A673 (cell line): ENCODE measurements at places on chromosomes 6 and 20. TPM values are rescaled to one million over a fixed set of nuclear protein-coding genes. Genes with fewer than 3 reads are reported as not detected.
A peak's percentile ranks its signal among the peaks of the same experiment; 100 is the strongest.

DNA sequence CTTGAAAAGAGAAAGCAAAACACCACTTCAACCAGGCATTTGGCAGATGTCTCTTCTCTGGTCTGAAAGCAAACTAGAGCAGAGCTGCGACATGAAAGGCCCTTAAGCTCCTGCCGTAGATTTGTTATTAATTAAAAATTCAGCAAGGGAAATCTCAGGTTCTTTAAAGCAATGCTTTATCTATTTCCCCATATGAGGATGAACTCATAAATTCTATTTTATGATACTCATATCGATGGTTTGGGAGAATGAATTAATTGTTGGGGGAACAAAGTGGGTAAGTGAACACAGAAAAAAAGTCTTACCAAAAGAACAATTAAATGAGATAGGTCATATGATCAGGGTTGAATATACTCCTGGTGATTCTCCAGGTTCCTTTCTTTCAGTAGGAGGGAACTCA is 464.7 kb upstream of the SLC35B3 start:
- no peak for DNase-seq

- DNase-seq: no peak
Observed at GRCh38 chr6:92784235-92784634, 635.1 kb downstream of the EPHA7 start.

DNA sequence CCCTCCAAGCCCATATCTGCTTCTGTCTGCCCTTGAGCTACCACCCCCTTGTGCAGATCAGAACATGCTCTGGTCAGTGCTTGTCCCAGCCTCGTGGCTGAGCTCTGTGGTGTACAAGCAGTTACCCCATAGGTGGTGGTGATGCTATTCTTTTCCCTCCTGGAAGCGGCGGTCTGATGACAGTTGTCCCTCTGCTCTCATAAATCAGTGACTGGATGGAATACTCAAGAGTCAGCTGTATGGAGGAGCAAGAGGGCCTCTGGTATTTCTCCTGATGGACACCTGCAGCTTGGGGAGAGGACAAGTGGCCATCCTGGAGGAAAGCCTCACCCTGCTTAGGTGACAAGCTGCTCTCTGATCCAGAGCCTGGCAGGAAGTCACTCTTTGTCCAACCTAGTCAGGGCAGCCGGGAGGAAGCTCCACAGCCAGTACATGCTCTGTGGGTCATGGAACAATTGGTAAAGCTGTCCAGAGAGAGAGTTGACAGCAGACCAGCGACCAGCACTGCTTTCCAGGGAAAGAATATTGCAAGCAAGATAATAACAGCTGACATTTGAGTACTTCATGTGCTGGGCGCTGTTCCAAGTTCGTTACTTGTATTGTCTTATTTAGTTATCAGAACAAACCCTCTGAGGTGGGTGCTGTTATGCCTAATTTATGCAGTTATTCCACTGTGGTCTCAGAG is 47.1 kb downstream of the SCAND1 start:
- DNase-seq: no peak

DNA sequence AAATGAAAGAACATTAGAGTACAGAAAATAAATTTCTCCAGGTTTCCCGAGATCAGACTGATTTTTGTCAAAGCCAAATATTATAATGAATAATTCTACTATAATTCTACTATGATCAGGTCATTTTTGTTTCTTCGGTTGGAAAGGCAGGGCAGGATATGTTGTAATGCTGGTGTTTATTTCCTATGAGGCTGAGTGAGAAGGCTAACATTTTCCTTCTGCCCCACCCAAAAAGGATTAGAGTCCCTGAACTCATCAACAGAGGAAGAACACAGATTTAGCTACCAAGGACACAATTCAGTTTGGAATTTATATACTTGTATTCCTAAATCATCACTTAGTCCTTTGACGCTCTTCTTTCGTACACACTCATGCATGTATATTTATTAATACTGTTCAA is 318.9 kb downstream of the SYNE1 start:
- DNase-seq: no peak

- DNase-seq: peak; percentile 12
Observed at GRCh38 chr20:59945731-59946130, 5.5 kb downstream of the FAM217B start.

DNA sequence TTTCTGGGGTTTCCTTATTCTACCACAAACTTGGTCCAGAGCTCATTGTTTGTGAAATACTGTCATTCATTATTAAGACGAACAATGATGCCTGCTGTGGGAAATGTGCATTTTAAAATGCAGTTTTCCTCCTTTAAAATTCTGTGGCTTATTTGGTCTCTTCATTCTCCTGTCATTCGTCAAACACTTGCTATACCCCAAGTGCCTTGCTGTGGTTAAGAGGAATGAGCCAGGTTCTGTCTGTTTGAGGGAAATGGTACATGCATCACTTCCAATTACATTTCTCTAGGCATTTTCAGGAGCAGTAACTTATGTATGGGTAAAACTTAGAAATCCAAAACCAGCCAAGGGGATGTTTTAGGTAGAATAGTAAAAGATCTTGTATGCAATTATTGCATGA is 1087.7 kb downstream of the KIF16B start:
- DNase-seq: no peak

DNA sequence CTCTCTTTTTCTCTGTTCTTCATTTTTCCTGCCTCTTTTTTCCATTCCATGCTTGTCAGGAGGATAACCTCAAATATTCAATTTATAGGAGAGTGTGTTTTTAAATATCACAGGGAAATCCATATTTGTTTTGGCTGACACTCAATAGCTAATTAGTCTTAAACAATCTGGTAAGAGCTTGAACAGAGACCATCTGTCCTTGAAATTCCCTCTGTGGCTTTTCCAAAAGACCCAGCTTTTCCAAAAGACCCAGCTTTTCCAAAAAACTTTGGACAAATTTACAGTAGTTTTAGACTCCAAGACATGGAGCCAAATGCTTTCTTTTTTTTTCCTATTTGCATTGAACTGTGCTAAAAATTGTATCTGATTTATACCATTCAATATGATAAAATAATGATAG is 127.4 kb upstream of the FAM83B start:
- no peak for DNase-seq

DNA sequence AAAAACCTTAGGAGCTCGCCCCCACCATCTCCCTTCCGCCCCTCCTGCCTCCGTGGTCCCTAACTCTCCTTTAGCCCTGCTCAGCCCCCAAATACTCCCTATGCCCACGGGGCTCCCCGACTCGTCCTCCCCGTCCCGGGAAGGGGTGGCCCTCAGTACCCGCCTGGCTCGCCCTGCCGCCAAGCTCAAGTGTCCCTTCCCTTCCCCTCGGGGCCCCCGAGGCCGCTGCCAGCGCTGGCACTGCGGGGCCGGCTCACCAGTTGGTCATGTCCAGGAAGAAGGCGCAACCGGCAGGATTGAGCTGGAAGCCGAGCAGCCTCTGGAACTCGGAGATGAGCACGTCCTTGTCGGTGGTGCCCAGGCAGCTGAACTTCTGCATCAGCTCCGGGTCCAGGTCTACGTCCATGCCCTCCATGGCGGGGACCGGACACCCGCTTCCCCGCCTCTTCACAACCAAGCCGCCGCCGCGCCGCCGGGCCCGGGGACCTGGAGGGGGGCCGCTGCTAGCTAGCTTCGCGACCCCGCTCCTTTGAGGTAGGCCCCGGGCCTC is 303 bp downstream of the ILRUN start:
- no peak for DNase-seq

GRCh38 chr6:15511248-15512125 is 151.3 kb downstream of the DTNBP1 start:
- DNase-seq: no peak

DNA sequence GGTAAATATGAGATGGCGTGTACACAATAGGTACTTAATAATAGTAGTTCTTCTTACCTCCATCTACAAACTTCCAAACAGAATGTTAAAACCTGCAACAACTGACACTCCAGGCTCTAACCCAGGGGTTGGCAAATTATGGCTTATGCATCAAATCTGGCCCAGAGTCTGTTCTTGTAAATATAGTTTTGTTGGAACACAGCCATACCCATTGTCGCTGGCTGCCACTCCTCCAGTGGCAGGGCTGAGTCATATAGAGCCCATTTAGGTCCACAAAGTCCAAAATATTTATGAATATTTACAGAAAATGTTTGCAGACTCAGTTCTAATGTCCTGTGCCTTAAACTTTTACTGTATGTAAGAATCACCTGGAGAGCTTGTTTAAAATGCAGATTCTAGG is 69.9 kb upstream of the BTBD3 start:
- no peak for DNase-seq

DNA sequence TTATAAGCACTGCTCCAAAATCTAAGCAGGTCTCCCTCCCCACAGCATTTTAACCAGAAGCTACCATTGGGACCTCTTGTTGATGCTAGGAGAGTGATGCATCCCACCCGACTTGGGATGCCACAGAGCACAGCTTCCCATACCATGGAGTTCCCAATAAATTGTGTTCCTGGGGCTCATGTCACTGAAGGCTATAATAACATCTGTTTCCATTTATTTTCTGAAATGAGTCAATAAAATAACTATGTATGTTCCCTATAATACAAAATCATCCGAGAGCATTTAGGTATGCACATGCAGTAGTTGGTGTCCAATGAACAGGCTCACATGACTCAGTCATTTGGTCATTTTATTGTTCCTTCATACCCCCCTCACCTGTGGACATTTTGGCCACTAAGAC is 204.2 kb downstream of the TBC1D7 start:
- no peak for DNase-seq

DNA sequence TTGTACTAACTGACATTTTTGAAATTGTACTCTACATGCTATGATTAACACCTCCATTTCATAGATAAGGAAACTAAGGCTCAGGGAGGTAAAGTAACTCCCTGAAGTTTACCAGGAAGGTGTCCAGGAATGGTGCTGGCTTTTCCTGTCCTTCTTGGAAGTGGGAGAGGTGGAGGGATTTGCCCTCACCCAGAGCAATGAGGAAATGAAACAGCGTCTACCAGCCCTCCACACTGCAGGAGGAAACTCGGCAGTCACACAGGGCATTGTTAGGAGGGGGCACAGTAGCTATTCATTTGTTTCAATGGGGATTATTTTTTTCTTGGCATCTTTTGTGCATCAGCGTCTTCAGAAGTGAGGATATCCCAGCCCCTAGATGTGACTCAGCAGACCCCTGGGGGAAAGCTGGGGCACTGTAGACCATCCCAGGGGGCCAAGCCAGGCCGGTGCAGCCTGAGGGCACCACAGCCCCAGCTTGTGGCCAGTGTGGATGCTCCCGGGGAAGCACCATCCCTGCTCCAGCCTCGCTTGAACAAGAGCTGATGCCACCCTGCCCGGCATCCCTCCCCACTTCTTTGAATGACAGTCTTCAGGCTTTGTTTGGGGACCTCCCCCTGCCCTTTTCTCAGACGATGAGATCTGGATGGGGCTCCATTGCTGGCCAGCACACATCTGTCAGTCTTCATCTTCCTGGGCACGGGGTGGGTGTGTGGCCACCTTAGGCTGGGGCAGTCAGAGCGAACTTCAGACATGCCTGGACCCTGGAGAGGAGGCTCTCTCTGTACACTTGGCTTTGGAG is 224.4 kb upstream of the PMEPA1 start:
- peak; percentile 25 for DNase-seq

GRCh38 chr6:36686668-36687513 is 8.4 kb downstream of the CDKN1A start:
- no peak for DNase-seq

DNA sequence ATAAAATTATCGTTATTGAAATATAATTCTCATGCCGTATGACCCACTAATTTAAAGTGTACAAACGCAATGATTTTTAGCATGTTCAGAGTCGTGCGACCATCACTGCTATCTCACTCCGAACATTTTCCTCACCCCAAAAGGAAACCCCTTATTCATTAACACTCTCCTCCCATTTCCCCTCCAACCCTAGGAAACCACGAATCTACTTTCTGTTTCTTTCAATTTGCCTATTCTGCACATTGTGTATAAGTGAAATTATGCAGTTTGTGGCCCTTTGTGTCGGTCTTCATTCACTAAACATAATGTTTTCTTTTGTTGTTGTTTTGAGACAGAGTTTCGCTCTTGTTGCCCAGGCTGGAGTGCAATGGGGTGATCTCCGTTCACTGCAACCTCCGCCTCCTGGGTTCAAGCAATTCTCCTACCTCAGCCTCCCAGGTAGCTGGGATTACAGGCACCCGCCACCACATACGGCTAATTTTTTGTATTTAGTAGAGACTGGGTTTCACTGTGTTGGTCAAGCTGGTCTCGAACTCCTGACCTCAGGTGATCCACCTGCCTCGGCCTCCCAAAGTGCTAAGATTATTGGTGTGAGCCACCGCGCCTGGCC is 99.7 kb upstream of the ZNF217 start:
- DNase-seq: no peak

- DNase-seq: no peak
Observed at GRCh38 chr6:139860203-139860602, 485.8 kb upstream of the CITED2 start.

GRCh38 chr20:41119614-41120561 is 17.5 kb upstream of the PLCG1 start:
- no peak for DNase-seq

GRCh38 chr6:112923940-112924587 is 576.9 kb downstream of the RFPL4B start:
- no peak for DNase-seq

DNA sequence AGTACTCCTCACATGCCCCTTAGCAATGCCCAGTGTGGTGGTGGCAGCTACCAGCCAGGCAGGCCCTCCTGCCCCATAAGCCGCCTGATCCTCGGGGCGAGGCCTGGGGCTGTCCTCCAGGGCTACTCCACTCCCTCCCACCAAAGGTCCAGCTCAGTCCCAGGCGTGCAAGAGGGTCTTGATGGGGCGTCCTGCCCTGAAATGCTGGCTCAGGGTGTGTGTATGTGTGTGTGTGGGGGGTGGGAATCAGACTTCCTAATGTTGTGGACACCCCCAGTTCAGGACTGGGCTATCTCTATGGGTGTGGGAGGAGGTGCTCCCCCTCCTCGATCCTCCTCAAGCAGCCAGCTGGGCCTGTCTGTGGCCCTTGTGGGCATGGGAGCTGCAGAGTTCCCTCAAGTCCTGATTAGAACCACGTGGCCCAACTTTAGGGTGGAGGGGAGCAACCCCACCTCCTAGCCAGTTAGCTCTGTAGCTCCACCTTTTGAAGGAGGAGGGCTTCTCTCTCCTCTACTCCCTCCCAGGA is 7.5 kb downstream of the HSPA12B start:
- no peak for DNase-seq

GRCh38 chr6:39198528-39198927 is 30.7 kb downstream of the KCNK5 start:
- no peak for DNase-seq

GRCh38 chr6:83044091-83044768 is 21.4 kb downstream of the UBE3D start:
- DNase-seq: peak; percentile 74

DNA sequence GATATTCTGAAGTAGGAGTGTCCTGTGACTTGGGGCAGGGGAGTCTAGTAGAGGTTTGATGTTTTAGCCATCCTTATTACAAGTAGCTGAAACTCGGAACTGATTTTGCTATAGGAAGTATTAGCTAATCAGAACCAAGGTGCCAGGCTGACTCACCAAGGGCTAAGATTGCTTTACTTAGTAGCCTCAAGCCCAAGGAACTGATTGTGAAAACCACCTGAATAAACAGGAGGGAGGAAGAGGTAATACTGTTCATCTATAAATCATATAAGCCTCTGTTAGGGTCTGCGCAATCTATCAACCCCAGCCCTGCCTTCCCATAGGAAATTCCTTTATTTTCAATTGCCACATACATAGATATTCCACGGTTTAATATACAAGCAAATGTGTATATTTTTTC is 54.4 kb downstream of the GNAS start:
- no peak for DNase-seq

The PIM1 gene
- 8.9 and 10.6 TPM in 2 replicates for total RNA-seq

The SEL1L2 gene
- not detected in 2 replicates for total RNA-seq

The PEX3 gene
- total RNA-seq: 15.5 and 19.0 TPM in 2 replicates

The GPR6 gene
- total RNA-seq: not detected in 2 replicates

The CALHM5 gene
- total RNA-seq: 0.26 TPM in 2 replicates

The HUS1B gene
- 0.88 and 0.92 TPM in 2 replicates for total RNA-seq

The SRSF12 gene
- total RNA-seq: 14.3 and 14.5 TPM in 2 replicates

The HLA-F gene
- 0.68 TPM in 1 of 2 replicates, not detected in the other for total RNA-seq

The CCN5 gene
- not detected in 2 replicates for total RNA-seq
